ENCODE measurements at places on chromosomes 3 and 15.

GRCh38 chr3:194826594-194826993 is 140.9 kb downstream of the FAM43A start:
- DNase-seq: no peak

GRCh38 chr3:100002599-100003350 is 111.5 kb downstream of the FILIP1L start:
- no peak for DNase-seq

- DNase-seq: no peak
Observed at GRCh38 chr3:115632026-115632425, 8.7 kb downstream of the GAP43 start.

DNA sequence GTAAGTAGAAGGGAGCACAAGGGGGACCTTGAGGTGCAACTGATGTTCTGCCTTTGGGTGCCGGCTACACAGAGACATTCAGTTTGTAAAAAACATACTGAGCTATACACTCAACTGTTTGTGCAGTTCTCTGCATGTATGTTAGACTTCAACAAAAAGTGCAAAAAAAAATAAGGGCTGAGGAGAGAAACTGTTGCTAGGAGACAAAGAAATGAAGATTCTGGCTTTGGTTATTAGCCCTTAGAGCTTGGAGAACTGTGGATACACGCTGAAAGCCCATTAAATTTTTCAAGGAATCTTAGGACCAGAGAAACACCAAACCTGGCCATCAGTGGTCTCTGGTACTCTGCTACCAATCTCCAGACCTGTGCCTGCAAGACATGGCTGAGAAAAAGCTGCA is 207.6 kb upstream of the NSMCE3 start:
- no peak for DNase-seq

DNA sequence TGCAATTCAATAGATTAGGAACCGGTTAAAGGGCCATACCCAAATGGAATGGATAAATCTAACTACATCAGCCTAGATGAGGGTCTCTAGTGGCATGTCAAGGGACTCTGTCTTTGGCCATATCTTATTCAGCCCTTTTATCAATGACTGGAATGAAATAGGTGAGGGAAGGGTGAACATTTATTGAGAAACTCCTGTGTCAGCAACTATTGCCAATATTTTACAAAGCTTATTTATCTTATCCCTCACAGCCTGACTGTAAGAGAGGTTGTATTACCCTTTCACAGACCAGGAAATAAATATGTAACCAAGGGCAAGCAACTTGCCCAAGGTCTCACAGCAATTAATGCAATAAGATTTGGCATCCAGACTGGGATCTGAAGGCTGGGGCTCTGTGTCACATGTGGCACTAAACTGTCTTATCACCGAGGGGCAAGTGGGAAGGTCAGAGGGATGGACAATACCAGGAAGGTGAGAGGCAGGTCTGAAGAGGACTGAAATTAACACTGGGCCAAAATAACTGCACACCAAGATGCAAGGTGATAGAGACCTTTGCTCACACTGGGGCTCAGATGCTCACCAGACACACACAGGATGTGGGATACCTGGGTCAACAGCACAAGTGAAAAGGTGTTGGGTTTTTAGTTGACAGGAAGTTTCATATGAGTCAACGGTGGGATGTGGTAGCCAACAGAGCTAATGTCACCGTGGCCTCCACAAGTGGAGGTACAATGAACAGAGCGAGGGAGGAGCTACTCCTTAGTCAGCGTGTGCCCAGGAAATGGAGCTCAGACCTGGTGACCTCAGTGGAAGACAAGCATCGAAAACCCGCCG is 261.3 kb downstream of the RPLP1 start:
- no peak for DNase-seq

DNA sequence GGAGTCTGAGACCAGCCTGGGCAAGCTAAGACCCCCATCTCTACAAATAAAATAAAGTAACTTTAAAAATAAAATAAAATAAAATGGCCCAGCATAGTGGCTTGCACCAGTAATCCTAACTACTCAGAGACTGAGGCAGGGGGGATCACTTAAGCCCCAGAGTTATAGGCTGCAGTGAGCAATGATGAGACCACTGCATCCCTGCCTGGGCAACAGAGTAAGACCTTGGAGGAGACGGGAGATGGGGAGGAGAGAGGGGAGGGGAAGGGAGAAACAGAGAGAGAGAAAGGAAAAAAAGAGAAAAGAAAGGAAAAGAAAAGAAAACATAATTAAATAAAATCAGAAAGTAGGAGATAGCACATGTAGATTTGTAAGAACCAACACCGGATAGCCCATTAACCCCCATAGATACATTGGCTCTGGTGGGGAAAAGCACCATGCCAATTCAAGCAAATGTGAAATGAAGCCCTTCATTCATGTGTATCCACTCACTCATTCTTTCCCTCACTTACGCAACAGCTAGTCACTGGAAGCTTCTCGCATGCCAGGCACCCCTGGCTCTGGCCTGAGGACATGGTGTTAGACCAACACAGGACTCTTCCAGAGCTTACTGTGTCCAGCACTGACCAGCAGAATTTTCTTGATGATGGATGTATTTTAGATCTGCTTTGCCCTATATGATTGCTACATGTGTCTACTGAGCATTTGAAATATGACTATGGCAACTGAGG is 183.2 kb downstream of the MAGI1 start:
- DNase-seq: no peak

DNA sequence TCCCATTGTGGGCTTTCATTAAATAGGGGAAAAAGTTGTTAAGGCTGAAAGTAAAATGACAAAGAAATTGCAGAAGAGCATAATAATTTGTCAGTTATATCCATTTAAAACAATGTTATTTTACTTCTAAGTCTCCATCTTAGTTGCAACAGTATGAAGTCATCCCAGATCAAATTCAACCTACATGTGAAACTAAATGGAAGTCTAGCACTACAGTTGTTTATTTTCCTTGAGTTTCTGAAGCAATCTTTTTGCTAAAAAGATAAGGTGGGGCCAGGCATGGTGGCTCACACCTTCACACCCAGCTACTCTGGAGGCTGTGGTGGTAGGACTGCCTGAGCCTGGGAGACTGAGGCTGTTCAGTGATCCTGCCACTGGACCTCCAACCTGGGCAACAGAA is 80.2 kb downstream of the DPH6 start:
- DNase-seq: no peak

- no peak for DNase-seq
Observed at GRCh38 chr15:53102483-53102882, 312.3 kb upstream of the ONECUT1 start.

DNA sequence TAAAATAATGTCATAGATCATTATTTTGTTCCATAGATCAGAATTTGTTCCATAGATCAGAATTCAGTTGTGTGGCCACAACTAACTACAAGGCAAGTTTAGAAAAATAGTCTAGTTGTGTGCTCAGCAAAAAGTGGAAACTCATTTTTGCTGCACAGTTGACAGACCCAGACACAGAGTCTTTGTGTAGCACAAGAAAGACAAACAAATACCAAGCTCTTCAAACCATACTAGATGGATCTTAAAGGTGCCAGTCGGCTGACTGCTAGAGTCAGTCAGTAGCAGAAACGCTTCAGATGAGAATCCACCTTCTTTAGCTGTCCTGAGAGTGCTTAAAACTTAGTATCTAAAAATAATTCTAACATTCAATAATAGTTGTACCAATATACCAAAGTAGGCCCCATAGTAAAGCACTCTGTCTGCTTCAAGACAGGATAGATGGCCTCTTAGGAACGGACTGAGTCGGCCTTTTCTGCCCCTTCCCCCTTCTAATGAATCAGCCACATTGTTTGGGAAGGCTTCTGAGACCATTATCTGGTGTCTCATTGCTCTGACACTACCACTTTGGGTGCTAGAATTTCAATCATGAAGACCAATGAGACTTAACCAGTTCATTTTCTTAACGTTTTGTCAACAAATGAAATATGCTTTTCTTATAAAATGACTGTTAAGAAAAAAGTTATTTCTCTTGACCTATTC is 27.7 kb upstream of the SLC4A7 start:
- no peak for DNase-seq

GRCh38 chr3:4741106-4741403 is 238.2 kb upstream of the BHLHE40 start:
- no peak for DNase-seq

- DNase-seq: no peak
Observed at GRCh38 chr3:5448816-5449215, 261.3 kb downstream of the EDEM1 start.

- peak; percentile 5 for DNase-seq
Observed at GRCh38 chr3:179608931-179609720, 4.5 kb downstream of the NDUFB5 start.

DNA sequence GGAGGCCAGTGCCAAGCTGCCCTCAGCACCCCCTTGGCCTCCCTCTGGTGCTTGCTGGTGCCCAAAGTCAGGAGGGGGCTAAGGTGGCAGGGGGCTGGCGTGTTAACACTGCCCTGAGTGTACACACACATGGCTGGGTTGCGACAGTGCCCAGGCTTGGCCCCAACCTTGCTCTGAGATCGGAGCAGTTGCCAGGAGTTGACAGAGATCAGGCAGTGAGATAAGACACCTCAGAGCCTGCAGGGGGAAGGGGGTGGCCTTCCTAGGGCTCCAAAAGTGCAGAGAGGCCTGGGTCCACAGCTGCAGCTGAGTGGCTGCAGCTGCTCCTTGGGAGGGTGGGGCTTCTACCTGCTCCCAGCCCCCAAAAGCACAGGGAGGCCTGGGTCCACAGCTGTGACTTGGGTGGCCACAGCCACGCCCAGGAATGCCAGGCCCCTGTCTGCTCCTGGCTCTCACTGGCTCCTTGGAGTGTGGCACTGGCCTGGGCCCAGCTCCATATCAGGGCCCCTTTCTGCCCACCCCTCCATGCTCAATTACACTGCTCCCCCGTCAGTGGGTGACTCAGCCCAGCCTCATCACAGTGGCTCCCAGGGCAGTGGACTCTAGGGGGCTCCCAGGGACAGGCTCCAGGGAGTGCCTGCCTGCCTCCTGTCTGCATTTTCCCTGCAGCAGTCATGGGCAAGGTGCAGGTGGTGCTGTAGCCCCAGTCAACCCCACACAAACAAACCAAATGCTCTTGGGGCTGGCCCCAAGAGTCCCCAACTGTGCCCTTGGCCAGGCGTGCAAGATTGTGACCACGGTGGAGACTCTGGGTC is 56.4 kb upstream of the C15orf39 start:
- no peak for DNase-seq

- DNase-seq: no peak
Observed at GRCh38 chr15:74725225-74725774, at the start of gene CYP1A1. Gene CYP1A1, minus strand, starts transcription at chr15:74725528. Its CDS starts 2,431 bp downstream, at chr15:74723097.

DNA sequence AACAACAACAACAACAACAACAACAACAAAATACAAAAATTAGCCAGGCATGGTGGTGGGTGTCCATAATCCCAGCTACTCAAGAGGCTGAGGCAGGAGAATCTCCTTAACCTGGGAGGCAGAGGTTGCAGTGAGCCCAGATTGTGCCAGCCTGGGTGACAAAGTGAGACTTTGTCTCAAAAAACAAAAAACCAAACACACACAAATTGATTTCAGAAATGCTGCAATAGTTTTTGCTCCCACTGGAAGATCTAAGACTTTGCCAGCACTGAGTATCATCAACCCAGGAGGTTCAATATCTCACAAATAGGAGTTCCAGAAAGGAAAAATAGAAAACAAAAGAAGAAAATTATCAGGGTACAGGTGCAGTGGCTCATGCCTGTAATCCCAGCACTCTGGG is 16.2 kb upstream of the CCR8 start:
- no peak for DNase-seq

DNA sequence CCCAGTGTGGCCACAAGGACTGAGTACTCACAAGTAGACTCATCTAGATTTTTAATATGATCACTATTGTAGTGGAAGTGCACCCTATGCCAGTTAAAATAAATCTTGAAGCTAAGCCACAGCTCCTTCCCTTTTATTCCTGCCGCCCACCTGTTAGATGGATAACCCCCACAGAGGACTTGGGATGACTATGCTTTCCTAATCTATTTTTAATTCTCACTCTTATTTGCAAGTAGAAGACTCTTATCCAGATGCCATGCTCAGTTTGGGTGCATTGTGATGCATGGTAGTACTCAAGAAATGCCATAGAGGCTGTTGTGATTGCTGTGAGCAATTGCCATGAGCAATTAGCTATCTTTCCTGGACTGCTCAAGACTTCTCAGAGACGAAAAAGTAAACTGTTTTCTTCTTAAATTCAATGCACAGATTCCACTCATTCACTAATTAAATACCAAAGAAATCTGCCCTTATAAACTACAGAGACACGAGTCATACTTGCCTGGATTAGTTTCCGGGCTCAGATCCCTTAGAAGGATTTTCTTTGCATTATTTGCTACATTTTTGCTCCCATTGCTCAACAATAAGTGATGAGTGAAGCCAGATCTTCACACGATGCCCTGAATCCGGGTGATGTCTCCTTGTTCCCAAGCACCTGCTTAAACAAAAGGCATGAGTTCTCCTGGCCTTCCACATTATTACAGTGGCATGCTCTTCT is 472.1 kb downstream of the SOX2 start:
- no peak for DNase-seq

- no peak for DNase-seq
Observed at GRCh38 chr3:126064627-126065258, 19.2 kb downstream of the SLC41A3 start.

DNA sequence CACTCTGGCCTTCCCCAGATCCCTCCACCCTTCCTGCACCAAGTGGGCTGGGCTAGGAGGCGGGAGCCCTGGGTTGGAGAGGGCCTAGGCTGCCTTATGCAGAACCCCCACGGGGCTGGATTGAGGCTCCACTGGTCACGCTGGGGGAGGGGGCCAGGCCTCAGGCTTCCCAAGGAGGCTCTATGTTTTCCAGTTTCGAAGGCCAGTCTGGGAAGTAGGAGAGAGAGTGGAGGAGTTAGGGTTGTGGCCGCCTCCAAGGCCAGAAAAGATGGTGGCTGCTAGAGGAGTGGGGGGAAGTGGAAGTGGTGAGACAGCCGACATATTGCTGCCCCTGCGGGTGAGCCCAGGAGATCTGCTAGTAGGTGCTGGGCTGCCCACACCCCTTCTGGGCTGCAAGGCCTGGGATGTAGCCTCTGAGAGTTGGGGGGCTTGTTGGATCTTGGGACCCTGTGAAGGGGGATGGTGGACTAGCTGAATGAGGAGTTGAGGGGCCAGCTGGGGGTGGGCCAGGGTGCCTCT is 1.2 kb downstream of the GNAI2 start:
- no peak for DNase-seq

DNA sequence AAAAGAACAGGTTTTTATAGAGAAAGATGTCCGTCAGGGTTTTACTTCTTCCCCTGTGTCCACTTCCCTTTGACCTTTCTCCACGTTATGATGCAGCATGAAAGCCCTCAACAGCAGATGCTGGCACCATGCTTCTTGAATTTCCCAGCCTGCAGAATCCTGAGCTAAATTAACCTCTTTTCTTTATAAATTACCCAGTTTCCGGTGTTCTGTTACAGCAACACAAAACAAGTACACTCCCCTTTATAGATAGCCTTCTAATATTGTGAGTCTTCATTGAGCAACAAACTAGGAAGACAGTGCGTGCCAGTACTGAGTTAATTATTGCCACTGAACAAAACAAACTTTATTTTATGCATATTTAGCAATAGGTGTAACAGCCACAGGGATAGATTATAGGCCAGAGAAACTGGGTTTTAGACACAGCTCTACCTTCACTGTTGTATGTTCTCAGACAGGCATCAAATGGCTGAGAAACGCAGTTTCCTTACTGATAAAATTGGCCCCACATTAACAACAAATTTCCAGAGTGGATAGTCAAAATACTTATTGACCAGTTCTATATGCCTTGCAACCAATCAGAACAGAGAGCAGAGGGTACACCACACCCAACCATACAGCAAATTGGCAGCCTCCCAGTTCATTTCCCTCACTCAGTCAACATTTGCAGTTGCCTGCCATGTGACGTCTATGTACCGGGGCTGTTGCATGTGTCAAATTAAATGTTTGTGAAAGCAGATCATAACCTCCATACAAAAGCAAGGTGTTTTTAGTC is 14.4 kb upstream of the TBL1XR1 start:
- DNase-seq: no peak
